ENCODE measurements at places on chromosomes 12 and 14.

DNA sequence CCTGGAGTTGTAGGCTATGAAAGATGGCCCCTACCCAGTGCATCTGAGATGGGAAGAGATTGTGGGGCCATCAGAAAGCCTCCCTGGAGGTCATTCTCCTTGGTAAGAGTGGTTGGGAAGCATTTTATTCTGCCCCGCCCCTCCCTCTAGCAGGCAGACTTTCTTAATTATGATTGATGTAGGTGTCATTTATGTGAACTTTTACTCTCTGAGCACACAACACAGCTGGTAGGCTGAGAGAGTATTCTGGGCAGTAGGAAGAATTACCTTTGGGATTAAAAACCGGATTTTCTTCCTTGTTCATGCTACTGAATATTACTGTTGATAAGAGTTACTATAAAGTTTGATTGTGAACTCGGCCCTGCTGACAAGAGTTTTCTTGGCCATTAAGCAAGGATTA, 266.8 kb downstream of the TTC6 start:
- DNase-seq, result no peak

- DNase-seq, result no peak
Observed at GRCh38 chr12:27094726-27095125, 12.3 kb upstream of the C12orf71 start.

GRCh38 chr12:34204830-34205285, 182.6 kb downstream of the ALG10 start:
- DNase-seq, result no peak

DNA sequence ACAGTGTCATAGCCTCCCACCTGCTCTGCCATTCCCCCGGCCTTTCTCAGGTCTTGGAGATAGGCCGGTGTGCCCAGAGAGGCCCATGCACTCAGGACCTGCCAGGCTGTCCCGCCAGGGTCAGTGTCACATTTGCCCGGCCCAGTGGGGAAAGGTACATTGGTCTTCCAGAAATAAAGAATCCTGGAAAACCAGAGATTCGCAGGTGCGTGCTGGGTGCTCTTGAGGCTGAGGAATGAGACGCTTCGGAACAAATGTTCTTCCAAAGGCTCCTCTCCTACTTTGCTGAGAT, 205.8 kb upstream of the RTL1 start:
- DNase-seq, result no peak

DNA sequence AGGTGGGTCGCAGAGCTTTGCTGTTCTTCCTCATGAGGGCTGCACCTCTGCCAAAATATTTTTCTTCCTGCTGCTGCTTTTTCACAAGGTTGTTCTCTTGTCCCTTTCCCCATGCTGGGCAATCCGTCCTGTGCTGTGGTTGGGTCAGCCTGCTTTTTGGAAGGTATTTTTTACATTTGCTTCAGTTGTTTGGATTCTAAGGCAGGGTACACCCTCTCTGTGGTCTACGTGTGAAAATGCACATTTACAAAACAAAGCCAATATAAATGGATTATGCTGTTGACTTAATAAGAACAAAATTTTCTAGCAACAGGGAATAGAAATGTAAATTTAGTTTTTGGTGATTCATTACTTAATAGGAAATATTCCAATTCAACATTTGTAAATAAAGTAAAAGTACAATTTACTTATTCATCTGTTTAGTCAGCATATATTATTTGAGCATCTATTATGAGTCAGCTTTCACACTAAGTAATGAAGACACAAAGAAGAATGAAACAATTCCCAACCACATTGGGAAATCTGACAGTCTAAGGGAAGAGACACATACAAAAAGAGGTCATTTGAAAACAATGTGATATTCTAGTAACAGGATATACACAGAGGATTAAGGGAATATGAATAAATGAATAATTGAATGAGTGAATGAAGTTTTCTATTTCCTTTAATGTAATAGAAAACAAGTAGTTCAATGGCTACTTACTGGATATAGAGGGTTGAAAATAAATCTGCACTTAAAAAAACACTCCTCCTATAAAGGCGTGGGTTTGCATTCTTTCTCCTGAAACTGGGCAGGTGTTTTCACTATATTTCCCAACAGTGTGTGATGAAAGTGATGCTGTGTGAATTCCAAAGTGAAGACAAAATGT, 94.6 kb upstream of the PRICKLE1 start:
- DNase-seq, result no peak

GRCh38 chr14:35985474-35986218, 159.5 kb downstream of the BRMS1L start:
- DNase-seq, result no peak

DNA sequence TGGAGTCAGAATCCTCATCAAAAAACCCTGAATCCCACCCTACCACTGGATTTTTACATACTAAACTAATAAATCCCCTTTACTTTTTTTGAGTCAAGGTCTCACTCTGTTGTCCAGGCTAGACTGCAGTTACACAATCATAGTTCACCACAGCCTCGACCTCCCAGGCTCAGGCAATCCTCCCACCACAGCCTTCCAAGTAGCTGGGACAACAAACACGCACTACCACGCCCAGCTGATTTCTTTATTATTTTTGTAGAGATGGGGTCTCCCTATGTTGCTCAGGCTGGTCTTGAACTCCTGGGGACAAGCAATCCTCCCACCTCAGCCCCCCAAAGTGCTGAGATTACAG, 24.3 kb downstream of the SPTSSA start:
- DNase-seq, result no peak

GRCh38 chr12:66196806-66197205, 7.8 kb downstream of the IRAK3 start:
- no peak for DNase-seq

DNA sequence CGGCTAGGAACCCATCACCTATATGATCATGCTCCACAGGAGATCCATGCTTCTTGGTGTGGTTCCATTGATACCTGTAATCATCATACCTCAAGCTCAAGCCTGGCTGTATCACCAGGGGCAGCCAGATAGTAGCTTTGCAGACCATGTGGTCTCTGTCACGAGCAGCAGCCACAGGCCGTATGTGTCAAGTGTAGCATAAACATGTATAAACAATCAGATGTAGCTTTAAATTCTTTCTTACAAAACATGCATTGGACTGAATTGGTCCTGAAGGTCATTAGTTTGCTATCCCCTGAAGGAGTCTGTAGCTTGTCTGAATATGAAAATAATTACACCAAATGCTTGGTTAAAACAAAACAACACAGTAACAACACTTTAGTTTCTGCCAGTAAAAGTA, 1223.2 kb upstream of the TMEM132C start:
- no peak for DNase-seq
